Ascending aorta (tissue), 2 donors: ENCODE measurements at places on chromosomes 16 and 17.

DNA sequence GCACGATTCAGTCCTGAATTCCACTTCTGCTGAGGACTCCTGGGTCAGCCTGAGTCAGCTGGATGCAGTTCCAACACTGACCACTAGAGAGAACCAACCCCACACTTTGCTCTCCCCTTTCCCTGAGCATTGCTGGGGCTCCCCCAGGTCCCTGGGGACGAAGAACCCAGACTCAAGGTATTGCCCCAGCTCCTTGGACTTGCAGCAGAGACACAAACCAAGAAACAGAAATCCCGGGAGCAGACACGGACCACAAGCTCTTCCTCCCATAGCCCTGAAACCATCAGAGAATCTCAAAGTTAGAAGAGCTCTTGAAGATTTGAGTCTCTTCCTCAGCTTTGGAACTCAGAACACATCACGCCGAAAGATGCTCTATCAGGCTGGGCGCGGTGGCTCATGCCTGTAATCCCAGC is 678 bp upstream of the GH1 start:
- DNase-seq = no peak

DNA sequence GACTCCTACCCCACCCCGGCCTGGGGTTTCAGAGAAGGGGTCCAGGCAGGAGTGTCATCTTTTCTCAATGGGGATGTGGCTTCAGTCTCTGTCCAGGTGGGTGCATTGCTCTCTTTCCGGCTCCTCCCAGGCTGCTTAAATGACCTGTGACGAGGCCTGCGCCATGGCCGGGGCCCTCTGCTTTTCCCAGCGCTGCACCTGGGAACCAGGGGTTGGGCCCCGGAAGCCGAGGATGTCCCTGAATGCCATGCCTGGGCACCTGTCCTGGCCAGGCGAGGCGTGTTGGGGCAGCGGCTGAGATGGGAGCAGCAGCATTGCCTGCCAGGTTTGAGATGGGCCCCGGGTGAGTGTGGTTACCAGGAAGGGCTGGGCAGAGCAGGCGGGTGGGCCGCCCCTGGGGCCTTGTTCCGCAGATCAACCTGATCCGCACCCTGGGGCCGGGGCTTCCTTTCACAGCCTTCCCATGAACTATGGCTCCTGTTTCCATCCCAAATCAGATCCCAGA is 147.4 kb downstream of the SEC14L1 start:
- no peak for DNase-seq

DNA sequence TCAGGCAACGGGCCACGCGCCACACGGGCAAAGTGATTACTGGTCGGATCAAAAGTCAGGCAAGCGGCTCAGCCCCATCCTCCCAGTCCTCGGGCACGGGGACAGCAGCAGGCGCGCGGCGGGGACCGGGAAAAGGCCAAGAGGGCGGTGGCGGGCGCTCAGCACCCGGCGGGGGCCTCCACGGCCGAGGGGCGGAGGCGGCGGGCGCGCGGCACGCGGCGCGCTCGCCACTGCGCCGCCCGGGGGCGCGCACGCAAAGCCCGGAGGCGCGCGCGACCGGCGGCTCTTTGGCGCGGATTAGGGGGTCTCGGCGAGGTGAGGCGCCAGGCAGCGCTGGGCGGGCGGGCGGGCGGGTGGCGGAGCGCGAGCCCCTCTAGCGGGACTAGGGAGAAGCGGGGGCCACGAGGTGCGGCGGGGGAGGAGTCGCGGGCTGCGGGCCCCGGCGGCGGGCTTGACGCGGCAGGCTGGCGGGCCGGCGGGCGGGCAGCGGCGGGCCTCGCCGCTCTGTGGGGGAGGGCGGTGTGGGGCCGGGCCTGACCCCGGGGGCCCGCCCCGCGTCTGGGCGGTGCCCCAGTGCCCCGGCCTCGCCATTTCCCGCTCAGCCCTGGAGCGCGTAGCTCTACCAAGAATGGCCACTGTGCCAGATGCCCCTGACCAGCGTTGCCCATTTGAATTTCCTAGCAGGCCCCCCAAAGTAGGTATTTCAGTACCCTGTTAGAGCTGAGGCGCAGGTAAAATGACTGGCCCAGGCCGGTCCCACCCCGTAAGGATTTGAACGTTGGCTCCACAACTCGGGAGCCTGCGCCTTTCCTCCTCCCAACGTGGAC is at the start of the genes ACACA and TADA2A:
Gene ACACA, minus strand, starts transcription at position 202 of the 827 bp plus-strand sequence. CDS start 537 bp downstream, outside the sequence.
Gene TADA2A, plus strand, starts transcription at position 252 of the 827 bp plus-strand sequence. CDS start 4,480 bp downstream, outside the sequence.
- peak; percentile 88 for DNase-seq

GRCh38 chr16:62363501-62363900 is 327.3 kb upstream of the CDH8 start:
- no peak for DNase-seq

- no peak for DNase-seq
Observed at GRCh38 chr17:33324736-33325135, 31.6 kb upstream of the ASIC2 start.

DNA sequence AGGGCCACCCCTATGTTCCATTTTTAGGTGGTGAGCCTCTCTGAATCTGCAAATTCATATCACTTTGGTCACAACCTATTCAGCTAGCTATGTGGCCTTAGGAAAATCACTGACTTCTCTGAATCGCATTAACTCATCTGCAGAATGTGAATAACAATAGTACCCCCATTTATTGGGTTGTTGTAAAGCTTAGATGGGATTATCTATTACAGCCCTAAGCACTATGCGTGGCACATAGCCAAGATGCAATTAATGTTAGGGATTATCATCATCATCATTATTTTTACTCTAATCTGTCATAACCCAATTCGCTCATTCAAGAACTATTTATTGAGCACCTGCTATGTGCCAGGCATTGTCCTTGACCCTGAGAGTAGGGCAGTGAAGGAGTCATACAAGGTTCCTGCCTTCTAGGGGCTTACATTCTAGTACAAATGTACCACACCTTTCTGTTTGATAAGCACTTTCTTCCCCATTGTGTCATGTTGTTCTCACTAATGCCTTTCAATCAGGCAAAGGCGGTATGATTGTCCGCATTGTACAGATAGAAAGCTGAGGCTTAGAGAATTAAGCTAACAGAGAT is 38.5 kb downstream of the CHD9 start:
- no peak for DNase-seq

GRCh38 chr16:609316-609715 is 19.4 kb downstream of the RAB40C start:
- no peak for DNase-seq

DNA sequence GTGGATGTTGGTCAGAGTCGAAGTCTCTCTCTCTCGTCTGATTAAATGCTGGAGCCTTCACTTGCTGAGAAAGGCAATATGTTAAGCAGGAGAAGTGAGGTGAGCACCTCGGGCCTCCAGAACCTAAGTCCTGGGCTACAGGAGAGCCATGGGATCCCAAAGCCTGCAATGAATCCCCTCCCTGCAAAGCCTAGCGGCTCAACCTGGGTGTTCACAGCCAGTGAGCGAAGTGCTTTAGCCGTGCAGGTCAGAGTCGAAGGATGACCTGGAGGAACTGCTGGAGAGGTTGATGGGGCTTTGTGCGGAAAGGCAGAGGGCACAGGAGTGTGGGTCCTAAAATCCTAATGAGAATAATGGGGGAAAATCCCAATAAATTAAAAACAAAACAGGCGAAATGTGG is 267.8 kb downstream of the ENGASE start:
- no peak for DNase-seq

DNA sequence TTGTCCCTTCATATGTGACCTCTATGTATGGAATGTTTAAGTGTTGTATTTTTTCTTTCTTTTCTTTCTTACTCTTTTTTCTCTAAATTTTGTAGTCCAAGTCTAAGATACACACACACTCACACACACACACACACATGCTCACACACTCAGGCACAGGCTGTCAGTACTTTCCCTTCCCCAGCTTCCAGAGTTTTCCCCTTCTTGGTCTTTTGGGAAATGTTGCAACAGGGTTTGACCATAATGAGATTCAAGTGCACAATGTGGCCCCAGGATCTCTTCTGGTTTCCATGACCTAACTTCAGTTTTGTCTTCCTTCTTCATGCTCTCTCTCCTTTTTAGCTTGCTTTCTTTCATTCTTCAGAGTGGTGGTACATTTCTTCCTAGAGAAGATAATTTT is 289.8 kb upstream of the FOXF1 start:
- DNase-seq = no peak

- no peak for DNase-seq
Observed at GRCh38 chr16:58481931-58482330, 18.0 kb upstream of the NDRG4 start.

GRCh38 chr17:14359163-14360020 is 58.5 kb downstream of the HS3ST3B1 start:
- DNase-seq = no peak

GRCh38 chr17:13587487-13588338 is 14.0 kb downstream of the HS3ST3A1 start:
- DNase-seq = no peak

DNA sequence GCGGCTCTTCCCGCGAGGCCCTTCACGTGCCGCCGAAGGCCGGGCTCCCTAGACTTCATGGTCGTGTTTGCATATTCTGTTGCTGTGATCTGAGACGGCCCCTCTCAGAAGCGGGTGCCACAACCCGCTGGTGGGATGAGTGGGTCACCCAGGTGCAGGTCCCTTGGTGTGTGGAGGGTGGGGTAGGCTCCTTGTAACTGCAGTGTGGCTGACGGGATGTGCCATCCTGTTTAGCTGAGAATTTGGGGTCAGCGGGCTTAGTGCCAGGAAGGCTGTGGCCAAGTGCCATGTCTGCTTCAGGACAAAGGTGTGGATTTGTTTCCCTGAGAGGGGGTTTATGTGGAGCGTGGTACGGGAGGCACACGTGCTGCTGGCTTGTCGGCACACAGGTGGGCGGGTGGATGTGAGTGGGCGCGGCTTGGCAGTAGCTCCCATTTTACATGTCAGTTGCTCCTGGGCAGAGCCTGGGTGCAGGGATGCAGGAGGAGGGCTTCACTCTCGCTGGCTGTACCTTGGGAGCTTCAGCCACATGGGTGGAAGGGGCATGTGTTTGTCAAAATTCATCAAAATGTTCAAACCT is 9.2 kb upstream of the WFIKKN1 start:
- no peak for DNase-seq

DNA sequence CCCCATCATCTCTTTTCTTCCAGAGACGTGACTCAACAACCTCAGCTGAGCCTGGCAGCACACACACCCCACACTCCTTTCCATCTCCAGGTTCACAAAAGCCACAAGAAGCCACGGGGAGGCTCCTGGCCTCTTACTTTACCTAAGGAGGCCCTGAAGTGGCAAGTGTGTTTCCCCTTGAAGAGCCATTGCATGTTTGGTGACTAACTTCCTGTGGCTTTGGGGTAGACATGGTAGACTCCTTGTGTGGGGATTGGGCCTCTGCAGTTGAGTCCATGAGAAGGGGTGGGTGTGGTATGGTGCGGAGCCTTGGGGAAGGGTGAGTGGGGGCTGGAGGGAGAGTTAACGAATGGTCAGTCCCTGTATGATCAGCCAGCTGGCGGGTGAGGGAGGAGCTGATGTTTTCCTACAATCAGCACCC is 24.2 kb downstream of the SAP30BP start:
- no peak for DNase-seq

DNA sequence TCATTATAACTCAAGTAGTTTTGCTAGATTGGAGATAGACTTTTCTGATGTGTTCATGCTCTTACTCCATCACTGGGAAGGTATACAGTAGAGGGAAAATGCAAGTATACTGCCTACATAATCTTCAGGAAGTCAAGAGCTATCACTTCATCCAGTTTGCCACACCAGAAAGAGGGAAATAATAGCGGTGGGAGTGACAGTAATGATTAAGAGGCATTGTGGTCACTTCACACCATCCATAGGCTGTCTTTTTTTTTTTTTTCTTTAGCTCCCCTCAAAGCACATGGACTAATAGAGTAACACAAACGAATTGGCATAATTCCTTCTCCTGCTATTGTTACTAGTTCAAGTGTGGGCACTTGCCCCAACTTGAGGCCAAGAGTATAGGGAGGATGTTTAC is 28.4 kb upstream of the HLF start:
- DNase-seq = no peak

DNA sequence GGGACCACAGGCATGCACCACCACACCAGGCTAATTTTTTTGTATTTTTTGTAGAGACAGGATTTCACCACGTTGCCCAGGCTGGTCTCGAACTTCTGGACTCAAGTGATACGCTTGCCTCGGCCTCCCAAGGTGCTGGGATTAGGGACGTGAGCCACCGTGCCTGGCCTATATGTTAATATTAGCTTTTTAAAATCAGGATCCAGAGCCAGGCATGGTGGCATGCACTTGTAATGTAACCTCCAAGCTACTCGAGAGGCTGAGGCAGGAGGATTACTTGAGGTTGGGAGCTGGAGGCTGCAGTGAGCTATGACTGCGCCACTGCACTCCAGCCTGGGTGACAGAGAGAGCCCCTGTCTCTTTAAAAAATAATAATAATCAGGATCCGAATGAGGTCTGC is 8.5 kb upstream of the ADCY7 start:
- no peak for DNase-seq

DNA sequence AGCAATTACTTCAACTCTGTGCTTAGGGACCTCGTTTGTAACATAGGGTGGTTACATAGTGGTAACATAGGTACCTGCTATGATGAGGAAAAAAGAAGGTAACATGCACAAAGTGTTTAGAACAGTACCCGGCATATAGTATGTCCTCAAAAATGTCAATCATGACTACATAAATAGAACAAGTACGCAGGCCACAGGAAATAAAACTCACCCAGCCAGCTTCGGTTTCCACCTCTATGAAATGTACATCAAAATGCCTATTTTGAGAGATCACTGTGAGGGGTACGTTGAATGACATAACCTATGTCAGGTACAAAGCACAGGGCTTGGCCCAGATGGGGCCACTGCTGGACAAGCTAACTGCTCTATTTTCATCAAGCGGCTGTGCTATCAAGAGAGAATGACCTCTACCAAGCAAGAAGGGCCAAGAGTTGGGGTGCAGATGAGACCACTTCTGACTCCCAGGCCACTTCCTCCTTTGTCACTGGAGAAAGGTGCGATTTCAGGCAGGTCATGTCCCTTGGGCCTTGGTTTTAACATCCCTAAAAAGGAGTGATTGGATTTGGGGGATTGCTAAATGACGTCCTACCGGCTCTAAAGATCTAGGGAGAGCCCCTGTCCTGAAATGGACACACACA is 45.4 kb downstream of the WSB1 start:
- DNase-seq = no peak

- DNase-seq = no peak
Observed at GRCh38 chr17:68603027-68603426, 1.9 kb upstream of the FAM20A start.

GRCh38 chr16:85988723-85989313 is 89.9 kb downstream of the IRF8 start:
- DNase-seq = no peak

DNA sequence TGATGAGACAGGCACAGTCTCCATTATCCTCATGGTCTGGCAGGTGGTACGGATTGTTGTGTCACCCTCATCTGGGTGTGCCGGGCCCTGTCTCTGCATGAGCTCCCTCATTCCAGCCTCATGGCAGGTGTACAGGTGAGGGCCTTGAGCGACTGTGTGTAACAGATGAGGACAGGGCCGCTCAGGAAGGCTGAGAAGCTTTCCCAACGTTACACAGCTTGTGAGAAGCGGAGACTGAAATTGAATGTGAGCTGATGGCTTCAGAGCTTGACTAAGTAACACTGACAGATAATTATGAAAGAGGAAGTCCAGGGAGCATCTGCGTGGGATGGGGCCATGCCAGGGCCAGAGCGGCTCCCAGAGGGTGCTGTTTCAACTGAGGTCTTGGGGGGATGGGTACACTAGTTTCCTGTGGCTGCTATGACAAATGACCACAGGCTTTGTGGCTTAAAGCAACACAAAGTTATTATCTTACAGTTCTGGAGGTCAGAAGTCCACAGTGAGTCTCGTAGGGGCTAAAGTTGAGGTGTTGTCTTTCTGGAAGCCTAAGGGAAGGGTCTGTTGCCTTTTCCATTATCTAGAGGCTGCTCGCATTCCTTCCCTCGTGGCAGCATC is 36.7 kb downstream of the CMIP start:
- DNase-seq = peak; percentile 79

GRCh38 chr17:76532072-76532651 is 5.3 kb downstream of the CYGB start:
- no peak for DNase-seq
